ENCODE measurements at places on chromosomes 5 and 9.

DNA sequence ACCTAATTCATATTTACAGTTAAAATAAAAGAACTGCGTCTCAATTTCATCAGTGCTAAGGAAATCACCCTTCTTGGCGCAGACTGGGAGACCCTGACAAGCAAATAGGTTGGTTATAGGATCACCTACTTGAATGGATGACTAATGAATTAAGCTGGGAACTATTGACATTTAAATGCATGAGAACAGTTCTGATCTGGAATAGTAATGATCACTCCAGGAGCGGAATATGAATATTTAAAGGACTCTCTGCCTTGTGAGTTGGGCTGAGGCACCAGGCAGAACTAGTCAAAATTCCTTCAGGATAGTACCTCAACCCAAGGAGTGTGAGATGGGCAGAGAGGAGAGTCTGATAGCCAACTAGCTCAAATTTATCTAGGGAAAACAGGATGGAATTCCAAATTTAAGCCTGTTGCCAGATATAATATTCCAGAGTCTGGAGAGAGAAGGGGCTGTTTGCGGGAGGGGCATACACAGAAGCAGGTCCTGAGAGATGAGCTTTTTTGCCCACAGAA is 364.4 kb downstream of the CSNK1G3 start:
- no peak for DNase-seq

GRCh38 chr9:8189881-8190280 is 390.3 kb upstream of the DMAC1 start:
- no peak for DNase-seq

DNA sequence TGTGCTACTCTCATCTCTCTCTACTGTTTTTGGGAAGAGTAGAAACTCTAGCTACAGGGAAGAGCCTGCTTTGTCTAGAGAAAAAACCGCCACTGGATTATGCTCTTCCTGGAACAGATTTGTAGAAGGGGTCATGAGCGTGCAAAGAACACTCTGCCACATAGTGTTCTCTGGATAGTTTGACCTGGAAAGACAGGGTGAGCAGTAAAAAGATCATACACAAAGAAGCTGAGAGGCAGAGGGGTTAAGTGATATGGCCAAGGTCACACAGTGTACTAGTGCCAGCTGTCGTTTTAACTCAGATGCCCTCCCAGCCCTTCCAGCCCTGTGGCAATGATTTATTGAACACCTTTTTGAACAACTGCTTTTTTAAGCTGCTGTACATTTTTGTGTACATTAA is 182.2 kb downstream of the NNT start:
- DNase-seq, result no peak

GRCh38 chr5:139461176-139461575 is 1.4 kb downstream of the ECSCR start:
- no peak for DNase-seq

- DNase-seq, result no peak
These were observed 136.4 kb downstream of the PIP5K1B start for GRCh38 chr9:68841276-68842052.

All from AG09309 (cell line).